ENCODE measurements at places on chromosomes 6 and 20.

GRCh38 chr20:9392892-9393857 is 121.2 kb upstream of the LAMP5 start:
- no peak for DNase-seq

DNA sequence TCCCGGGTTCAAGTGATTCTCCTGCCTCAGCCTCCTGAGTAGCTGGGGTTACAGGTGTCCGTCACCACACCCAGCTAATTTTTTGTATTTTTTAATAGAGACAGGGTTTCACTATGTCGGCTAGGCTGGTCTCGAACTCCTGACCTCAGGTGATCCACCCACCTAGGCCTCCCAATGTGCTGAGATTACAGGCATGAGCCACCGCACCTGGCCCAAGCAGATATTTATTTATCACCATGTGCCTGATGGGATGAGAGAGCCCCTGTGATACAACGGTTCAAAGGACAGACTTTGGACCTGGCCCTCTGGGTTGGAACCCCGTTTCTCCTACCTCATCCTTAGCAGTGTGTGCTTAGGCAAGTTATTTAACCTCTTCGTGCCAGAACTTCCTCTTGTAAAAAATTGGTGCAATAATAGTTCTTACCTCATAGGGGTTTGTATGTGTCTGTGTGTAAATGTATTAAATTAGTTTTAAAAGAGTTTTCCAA is 19.2 kb upstream of the STK38 start:
- DNase-seq: no peak

DNA sequence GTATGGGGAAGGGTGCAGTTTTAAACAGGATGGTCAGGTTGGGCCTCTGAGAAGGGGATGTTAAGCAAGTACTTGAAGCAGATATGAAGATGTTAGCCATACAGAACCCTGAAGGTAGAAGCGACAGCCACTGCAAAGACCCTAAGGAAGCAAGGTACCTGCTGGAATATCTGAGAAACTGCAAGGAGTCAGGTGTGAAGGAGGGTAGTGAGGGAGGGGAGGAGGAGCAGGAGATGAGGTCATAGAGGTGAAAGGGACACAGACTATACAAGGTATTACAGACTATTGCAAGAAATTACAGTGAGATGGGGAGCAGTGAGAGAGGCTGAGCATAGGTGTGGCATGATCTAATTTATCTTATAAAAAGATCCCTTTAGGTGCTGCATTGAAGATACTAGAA is 22.2 kb upstream of the DEFB112 start:
- no peak for DNase-seq

GRCh38 chr6:26019261-26019830 is 56.7 kb downstream of the TRIM38 start:
- no peak for DNase-seq

DNA sequence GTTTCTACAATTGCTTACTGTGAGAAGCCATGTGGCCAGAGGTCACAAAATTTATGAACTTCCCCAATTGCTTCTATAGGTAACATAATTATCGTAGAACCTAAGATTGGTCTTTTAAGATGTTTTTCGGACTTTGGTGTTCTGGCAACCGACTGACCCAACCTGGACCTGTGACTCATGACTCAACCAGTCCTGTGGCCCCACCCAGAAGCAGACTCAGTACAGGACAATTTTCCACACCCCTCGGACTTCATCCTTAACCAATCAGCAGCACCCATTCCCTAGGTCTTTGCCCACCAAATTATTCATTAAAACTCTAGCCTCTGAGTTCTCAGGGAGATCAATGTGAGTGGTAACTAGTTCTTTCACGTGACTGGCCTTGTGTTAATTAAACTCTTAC is 26.4 kb upstream of the AKAP12 start:
- no peak for DNase-seq

DNA sequence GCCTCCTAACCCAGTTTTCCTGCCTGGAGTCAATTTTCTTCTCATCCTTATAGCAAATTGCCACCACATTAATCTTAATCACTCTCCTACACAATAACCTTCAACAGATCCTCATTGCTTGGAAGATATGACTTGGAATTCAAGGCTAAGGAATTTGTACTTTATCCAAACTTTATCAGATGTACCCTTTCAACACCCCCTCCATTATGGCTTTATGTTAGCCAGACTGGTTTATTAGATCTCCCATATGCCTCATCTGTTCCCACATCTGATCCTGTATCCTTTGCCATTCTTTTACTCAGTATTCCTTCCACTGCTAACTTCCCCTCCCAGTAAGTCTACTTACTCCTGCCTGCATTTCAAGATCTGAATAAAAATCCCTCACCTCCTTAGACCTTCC is 4.0 kb upstream of the FRK start:
- DNase-seq: no peak

DNA sequence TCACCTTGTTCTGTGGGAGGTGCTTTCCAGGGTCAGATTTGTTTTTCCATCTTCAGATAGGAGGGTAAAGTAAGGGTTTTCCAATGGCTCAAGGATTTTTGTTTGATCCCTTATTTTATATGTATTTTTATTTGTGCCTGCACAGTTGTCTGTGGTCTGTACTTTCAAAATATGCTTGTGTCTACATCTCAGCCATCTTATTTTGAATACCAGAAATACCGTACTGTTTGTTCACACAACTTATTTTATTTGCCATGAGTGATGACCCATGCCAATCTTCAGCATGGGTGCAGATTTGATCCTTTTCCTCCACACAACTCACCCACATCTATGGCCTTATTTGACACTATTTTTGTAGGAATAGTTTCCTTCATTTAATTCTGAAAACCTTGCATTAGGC is 72.2 kb upstream of the PTCHD4 start:
- no peak for DNase-seq

DNA sequence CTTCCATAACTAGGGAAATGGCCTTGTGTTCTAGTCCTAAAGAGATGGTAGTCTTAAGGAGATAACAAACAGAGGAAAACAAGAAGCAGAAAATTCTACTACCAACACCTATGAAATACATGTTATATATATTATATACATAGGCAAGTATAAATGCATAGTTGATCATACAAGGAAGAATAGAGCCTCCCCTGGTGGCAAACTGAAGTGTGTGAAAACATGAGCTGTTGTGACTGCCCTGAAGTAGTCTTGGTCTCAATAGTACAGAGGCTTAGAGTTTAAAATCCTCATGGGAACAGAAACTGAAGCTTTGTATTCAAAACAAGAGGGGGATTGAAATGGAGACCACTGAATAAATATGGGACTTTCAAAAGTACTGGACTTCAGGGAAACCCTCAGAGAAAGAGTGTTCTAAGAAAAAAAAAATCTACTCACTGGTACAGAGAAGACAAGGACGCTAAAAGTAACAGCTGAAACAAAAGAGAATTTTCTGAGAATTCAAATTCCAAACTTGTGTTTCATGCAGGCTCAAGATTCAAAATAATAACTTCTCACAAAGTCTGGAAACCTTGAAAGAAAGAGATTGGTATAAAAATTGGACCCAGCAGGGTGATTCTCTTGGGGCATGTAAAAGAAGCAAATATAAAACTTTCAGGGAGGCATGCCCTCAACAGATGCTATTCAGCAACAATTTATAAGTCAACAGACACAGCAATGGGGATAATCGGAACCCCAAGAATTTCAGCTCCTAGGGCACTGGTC is 59.7 kb upstream of the SAMD3 start:
- peak; percentile 50 for DNase-seq

- DNase-seq: peak; percentile 5
Observed at GRCh38 chr20:59258221-59258621, 42.2 kb upstream of the EDN3 start.

- DNase-seq: no peak
Observed at GRCh38 chr6:33613795-33614168, 7.3 kb upstream of the ITPR3 start.

GRCh38 chr6:29708432-29709179 is 14.6 kb upstream of the HLA-F start:
- DNase-seq: peak; percentile 53

DNA sequence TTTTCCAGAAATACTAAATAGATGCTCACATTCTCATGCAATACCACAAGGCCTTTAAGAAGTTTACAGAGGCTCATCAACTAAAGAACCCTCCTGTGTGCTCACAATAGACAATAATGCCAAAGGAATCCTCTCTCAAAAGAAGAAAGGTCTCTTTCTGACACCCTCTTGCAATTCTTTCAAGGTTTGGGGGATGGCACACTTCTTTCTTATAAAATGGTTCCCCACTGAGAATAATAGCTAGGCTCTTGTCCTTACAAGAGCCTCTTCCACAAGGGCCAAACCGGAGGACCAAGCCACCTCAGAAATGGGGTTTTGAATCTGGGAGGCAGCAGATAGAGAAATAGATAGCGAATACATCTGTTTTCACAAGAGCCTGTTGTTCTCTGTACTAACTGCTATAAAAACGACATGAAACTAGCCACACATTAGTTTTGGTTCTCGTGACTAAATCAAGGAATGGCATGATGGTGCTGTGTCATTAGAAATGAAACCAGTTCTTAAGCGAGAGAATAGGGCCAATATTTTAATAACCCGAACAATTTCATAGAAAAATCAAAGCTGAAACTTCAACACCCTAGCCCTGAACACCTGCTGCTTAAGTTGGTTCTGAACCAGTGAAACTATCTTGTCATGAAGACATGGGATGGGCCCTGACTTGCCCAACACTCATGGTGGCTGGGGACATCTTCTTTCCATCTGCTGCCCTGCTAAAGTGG is 81.1 kb downstream of the PRDM1 start:
- DNase-seq: no peak

GRCh38 chr6:43185391-43185985 is 3.5 kb downstream of the CUL9 start:
- DNase-seq: peak; percentile 61

GRCh38 chr20:25030007-25030648 is 27.8 kb downstream of the ACSS1 start:
- DNase-seq: no peak

DNA sequence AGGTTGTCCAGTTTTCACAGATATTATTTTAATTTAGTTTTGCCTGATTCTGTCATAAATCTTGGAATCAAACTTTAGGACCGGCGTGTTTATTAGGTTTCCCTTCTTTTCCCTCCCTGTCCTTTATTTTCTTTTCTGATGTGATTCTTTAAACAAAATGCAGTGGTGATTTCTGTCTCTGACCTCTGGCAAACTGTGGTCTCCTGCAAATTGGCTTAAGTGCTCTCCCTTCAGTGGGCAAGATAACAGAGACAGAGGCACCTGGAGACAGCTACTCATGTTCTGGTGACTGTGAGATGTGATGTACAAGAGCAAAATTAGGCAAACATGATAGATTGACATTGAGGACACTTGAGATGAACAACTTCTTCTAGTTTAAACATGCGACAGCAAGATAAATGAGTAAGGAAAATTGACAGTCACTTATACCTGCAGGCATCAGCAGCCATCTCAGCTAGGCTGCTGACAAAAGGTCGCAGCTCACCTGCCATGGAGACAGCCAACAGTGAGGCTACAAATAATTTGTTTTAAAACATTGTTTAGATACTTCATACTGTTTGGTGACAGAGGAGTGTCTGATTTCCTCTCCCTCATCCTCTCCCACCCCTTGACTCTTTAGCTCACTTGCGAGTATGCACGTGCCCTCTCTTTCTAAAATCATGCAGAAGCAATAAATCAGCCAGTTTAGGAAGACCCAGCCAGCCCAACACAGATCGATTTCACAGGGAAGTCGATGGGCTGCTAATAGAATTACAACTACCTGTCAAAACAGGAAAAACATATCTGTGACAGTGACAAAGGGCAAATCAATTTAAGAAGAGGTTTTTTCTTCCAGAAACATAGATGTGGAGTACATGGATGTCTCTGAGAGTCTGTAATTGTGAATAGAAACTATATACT is 63.4 kb upstream of the MAP3K7 start:
- no peak for DNase-seq

- no peak for DNase-seq
Observed at GRCh38 chr20:23205611-23206041, 119.5 kb upstream of the CD93 start.

- no peak for DNase-seq
Observed at GRCh38 chr20:59832406-59833363, 100.8 kb downstream of the SYCP2 start.

DNA sequence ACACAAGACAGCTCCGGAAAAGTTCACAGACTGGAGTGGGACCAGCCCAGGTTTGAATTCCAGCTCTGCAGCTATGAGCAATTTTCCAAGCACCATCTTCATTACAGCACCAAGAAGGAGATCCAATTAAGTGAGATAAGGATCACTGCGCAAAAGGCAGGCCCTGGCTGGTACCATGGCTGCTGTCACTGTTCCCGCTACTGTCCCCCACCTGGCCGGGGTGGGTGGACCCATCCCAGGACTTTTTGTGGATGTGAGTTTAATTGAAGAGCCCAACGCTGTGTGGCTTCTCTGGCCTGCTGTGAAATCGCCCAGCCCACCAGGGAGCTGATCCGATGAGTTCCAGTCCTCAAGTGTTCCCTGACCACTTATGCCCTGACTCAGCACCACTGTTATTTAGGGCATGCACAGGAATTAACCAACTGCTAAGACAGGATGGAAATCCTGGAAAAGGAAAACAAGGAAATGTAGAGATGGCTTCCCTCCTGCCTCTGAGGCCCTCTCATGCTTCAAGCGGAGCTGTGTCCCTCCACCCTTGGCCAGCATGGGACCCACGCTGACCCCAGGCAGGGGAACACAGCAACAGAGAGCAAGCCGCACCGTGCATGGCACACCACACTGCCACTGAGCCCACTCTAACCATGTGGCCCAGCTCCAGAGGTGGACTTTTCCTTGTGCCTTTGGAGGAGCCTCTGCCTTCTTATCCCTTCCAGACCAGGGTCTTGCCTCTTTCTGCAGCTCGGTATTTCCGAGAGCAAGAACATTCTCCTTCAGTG is 150.0 kb upstream of the CST7 start:
- DNase-seq: no peak

DNA sequence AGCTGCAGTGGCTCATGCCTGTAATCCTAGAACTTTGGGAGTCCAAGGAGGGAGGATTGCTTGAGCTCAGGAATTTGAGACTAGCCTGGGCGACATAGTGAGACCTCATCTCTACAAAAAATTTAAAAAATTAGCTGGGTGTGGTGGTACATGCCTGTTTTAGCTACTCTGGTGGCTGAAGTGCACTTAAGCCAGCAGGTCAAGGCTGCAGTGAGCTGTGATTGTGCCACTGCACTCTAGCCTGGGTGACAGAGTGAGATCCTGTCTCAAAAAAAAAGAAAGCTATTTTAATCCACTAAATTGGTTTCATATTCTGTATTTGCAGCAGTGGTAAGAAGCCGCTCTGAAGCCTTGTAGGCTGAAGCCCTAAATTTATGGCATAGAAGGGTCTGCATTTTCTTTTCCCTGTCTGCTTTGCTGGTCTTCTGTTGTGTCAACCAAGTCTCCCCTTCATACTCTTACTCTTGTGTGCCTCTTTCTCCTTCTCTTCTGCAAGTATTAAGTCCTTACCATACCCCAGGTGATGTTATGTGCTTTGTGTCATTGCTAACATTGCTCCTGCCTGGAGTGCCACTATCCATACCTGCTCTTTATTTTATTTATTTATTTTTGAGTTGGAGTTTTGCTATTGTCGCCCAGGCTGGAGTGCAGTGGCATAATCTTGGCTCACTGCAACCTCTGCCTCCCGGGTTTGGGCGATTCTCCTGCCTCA is 70.9 kb downstream of the MYO6 start:
- no peak for DNase-seq

GRCh38 chr6:85419046-85419759 is 30.7 kb upstream of the NT5E start:
- no peak for DNase-seq

GRCh38 chr20:25058051-25058846 is at the start of gene ACSS1:
Gene ACSS1 (minus strand): TSS chr20:25058139. CDS start chr20:25058102, 37 bp downstream.
- peak; percentile 68 for DNase-seq
